ENCODE measurements at places on chromosomes 6 and 20.

DNA sequence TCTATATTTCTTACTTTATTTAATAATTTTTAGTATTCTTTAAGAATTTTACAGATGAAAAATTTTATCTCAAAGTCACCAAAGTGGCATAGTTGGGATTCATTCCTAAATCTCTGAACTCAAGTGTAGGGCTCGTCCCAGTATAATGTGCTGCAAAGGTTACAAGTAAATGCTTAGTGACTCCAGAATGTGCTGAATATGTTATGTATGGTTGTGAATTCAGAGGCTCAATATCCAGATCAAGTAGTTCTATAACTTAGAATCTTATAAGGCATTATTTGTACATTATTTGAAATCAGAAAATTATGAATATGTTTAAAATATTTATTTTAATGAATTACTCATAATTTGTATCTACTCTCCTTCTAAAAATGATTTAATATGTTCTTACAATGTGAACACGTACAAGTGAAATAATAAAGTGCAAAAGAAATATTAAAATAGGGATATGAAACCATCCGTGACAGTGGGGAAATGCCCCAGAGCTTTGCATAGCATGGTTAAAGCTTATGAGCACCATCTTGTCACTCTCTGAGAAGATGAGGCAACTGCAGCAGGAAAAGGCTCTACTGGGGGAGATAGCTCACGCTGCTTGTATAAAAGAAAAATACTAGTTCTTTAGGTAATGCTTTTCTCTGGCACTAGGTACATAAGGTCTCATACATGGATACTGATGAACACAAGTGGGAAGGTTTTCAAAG is 259.0 kb downstream of the FOXC1 start:
- no peak for DNase-seq

DNA sequence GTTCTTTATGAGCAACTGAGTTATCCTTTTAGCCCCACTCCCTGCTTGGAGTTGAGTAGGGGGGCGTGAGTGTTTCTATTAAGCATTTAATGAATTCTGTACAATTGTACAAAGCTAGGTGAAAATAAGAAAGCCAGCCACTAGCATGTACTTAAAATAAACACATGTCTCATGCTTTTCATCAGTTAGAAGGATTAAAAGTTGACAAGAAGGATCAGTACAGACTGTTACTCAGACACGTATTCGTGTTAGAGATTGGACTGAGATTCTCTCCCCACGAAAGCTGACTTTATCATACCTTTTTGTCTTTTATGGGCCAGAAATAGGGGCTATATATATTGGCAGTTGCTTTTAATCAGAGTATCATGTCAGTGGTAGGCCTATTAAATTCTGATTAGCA is 1.7 kb downstream of the HSF2 start:
- no peak for DNase-seq

- no peak for DNase-seq
Measured at GRCh38 chr20:31485450-31486339, 10.6 kb downstream of the REM1 start.

DNA sequence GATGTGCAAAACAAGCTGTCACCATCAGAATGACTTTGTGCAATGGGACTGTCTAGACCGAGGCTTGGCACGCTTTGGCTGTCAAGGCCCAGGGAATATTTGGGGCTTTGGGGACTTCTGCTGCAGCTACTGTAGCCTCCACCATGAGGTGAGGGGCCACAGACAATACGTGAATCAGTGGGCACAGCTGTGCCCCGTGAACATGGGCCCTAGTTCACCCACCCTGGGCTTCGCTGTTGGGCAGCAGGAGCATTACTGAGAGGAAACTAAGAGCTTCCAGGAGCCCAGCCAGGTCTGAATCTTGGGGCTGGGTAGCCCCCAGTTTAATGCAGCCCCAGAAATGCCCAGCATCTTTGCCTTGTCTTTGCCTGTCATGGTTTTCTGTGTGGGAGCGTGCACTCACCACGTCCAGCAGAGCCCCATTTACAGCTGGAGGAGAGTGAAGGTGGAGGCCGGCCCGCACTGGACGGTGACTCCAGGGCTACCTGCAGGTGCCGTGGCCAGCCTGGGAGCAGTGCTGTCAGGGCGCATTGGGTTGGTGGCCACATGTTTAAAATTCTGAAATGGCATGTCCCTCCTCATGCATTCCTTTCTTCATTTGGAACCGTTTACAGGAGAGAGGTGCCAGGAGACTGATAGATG is 34.7 kb downstream of the DUSP22 start:
- no peak for DNase-seq

DNA sequence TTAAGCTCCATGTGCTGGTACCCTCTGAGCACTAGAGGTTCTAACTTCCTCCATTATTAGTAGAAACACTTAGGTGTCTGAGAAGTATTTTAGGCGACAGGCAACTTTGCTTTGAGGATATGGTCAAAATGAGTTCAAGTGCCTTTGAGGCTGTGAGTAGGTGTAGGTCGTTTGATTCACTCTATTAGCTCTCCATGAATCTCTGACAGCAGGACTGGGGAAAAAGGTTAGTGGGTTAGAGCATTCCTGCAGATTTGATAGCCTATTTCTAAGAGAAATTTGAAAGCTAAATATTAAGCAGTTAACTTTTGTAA is 45.9 kb downstream of the IGF2R start:
- DNase-seq: no peak

DNA sequence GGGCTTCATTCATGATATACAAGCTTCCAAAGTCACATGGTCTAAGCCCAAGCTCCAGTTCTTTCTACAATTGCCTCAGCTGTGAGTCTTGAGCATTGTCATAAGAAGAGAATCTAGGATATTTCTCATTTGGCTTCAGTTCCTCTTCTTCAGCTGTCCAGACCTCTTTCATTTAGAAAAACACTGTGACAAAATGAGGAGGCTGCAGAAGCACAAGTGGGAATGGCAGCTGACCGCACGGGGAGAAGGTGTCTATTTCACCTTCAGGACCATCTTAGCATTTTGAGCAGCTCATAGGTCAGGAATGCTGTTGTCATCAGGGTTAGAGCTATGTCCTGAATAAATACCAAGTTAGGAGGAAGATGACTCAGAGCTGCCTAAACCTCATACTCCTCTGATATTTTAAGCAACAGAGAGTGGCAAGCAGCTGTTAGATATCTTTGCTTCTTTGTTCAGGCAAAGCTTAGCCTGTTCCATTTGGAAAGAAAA is 390.1 kb upstream of the CITED2 start:
- no peak for DNase-seq

- DNase-seq: no peak
Measured at GRCh38 chr6:83985308-83985713, 48.3 kb upstream of the MRAP2 start.

DNA sequence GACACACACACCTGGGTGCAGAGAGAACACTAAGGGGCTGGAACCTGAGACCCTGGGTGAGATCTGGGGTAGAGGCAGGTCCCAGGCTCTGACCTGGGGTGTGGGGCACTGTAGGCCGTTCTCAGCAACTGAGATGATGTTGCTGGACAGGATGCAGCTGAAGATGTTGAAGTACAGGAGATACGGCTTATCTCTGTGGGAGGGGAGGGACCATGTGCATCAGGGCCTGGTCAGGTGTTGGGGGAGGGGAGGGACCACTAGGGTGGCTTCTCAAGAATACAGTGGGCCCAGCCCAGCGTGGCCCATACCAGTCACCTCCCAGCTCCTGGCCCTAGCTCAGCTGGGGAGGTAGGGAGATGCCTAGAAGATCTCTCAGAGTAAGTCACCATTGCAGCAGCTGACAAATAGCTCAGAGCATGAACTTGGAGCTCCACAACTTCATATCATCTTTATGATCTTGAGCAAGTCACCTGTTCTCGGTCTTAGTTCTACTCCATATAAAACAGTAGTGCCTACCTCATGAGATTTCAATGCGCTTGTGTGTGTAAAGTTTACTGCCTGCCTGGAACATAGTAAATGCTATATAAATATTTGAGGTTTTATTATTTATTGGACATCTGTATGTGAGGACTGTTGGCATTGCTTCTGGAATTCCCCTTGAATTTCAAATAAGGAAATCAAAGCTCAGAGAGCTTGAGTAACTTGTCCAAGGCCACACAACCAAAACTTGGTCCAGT is 3.8 kb downstream of the SLC44A4 start:
- no peak for DNase-seq

GRCh38 chr6:136077834-136078576 is 172.1 kb downstream of the MTFR2 start:
- no peak for DNase-seq

- no peak for DNase-seq
Measured at GRCh38 chr6:111601886-111602285, 3.8 kb downstream of the TRAF3IP2 start.

- no peak for DNase-seq
Measured at GRCh38 chr6:15363164-15363522, 117.3 kb downstream of the JARID2 start.

- DNase-seq: no peak
Measured at GRCh38 chr20:33251496-33251895, 15.7 kb downstream of the BPIFA1 start.

DNA sequence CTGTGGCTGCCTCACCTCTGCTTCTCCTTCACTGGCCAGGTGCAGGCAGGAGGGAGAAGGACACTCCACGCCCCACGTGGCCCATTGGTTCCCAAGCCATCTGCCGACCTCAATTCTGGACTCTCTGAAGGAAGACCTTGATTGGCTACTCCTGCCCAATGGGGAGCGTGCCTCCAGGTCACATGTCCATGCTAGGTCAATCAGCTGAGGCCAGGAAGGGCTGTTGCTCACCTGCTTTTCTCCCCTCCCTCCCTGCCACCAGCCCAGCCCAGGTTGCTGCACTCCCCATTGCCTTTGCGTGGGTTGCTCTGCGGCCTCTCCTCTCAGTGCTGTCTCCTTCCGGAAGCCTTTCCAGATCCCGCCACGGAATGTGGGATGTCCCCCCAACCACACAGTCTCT is 21.9 kb upstream of the CDH4 start:
- no peak for DNase-seq

Measured in hypothalamus (tissue), 51 donors.